SK-N-DZ (cell line): ENCODE measurements at places on chromosomes 11 and 22.
A peak's percentile ranks its signal among the peaks of the same experiment; 100 is the strongest.

DNA sequence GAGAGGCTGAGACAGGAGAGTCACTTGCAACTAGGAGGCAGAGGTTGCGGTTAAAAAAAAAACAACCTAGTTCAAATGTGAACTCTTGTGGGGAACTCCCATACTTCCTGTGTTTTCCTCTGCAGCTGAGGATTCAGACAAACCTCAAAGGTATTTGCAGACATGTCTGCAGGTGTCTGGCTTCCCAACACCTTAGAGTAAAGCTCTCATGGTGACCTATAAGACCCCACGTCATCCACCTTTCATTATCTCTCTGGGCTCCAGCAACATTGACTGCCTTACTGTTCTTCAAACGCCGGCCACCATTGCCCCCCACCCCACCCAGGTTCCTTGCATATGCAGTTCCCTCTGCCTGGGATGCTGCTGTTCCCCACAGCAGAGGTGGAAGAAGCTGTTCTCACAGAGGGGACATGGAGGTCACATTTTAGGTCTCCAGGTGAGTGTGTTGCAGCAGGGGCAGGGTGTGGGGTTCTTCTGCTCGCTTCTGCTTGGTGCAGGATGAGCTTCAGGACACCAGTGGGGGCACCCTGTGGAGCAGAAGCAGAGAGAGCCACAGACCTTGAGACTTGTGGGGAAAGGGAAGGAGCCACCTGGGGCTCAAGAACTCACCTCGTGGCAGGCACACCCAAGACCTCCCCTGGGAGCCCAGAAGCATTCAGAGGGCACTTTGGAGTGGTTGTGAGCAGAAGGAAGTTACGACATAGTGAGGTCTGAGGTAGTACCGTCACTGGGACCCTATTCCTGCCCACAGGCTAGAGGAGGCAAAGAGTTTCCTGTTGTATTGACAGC, 203.2 kb downstream of the CSNK2A3 start:
- DNase-seq: no peak

DNA sequence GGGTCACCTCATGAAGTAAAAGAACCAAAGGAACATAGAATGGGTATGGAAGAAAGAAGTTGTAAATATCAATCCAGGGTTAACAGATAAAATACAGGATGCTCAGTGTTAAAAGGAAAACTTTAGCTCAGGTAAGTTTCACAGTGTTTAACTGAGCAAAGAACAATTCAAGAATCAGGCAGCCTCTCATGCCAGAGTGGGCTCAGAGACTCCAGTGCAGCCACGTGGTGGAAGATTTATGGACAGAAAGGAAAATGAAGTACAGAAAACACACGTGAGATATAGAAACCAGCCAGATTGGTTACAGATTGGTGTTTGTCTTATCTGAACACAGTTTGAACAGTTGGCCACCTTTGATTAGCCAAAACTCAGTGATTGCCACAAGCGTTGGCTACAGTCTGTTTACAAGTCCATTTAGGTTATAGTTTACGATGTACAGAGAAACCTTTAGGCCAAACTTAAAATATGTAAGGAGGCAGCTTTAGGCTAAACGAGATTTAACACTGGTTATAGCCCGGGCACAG, 9.1 kb downstream of the AP5B1 start:
- DNase-seq: no peak

DNA sequence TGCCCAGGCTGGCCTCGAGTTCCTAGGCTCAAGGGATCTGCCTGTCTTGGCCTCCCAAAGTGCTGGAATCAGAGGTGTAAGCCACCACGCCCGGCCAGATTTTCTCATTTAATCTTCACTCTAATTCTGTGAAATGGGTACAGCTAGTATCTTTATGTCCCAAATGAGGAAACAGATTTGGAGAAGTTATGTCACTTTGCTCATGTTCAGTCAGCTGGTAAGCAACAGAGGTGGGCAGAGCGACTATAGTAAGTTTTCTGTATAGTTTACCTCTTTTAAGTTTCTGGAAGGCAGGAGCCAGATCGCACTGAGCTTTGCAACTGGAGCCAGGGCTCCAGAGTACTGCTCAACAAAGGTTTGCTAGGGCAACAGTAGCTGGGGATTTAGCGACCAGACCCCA, 33.2 kb downstream of the RCOR2 start:
- no peak for DNase-seq

- no peak for DNase-seq
Observed at GRCh38 chr11:39968071-39968470, 1491.4 kb downstream of the LRRC4C start.

- DNase-seq: no peak
Observed at GRCh38 chr22:33401291-33401690, 343.1 kb upstream of the SYN3 start.

DNA sequence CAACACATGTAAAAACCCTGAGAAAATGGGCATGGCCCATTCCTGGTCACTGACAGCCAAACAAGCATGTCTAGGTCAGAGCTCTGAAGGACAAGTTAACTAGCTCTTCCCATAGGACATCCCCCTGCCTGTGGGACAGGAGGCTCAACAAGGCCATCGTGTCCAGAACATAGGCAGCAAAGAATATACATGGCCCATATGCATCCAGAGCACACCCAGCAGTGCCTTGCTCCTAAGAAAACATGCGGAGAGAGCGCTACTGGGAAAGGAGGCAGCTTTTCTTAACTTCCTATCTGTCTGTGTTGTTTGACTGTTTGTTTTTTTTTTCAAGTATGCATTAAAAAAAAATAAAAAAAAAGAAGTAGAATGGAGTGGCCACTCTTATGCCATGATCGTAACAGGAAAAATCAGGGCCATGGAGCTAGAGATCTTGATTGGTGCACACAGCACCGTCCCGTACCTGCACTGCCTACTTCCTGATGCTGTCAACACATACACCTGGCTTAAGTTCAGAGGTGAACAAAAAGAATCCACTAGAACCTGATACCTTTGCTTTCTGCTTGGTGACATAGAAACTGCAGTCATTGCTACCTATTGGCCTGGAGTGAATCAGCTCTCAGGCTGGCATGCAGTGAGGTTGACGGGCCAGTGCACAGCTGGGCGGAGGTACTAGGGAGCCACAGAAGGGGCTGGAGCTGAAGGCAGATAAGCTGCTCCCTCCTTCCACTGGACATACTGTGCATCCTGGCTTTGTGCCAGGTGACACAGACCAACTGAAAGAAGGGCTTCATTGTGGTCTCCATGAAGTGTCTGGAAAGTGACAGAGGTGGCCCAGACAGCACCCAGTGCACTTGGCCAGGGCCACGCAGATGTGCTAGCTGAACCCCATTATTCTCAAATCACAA, 11.9 kb downstream of the UFD1 start:
- no peak for DNase-seq

GRCh38 chr22:24706054-24706453, 68.5 kb downstream of the PIWIL3 start:
- DNase-seq: no peak

DNA sequence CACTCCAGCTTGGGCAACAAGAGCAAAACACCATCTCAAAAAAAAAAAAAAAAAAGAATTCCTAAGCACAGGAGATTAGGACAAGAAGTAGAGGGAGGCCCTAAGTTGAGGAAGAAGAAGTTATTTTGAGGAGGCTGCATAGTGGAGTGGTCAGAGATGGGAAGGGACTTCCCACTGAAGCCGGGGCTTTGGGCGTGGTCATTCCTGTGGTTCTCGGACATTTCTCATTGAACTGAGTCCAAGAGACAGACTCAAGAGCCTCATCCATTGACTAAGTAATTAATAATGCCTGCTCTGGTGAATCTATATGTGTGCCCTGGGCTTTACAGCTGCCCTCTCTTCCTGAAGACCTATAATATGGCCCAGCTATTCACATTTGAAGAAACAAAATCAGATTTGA, 53.2 kb upstream of the FTH1 start:
- no peak for DNase-seq

GRCh38 chr11:3824714-3825472, 15.9 kb downstream of the RHOG start:
- peak; percentile 72 for DNase-seq

DNA sequence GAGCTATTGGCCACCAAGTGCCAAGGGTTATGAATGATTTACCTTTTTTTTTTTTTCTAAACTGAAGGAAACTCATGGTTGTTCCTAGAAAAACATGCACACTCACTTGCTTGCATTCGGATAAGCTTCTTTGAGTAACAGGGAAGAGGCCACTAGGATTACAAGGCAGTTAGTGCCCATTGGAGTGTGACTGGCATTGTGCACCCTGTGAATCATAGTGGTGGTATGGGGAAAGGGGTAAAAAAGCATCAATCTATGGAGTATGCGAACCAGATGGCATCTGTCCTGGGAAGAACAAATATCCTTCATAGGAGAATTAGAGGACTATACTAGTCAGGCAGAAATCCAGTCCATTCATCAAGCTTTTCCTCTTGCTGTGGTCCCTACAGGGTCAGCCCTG, 24.2 kb downstream of the CD44 start:
- no peak for DNase-seq

DNA sequence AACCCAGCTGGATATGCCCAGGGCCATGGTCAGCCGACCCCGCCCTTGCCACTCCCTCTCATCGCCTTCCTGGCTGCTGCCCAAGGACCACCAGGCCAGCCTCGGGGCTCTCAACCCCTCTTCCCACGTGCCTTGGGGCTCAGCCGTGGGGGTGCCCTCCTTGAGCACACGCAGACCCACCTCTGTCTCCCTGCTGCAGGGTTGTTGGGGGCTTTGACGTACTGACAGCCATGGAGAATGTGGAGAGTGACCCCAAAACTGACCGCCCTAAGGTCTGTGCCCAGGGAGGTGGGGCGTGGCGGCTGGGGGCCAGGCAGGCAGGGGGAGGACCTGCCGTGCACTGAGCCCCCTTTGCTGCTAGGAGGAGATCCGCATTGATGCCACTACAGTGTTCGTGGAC, 28.6 kb downstream of the PPIL2 start:
- no peak for DNase-seq

DNA sequence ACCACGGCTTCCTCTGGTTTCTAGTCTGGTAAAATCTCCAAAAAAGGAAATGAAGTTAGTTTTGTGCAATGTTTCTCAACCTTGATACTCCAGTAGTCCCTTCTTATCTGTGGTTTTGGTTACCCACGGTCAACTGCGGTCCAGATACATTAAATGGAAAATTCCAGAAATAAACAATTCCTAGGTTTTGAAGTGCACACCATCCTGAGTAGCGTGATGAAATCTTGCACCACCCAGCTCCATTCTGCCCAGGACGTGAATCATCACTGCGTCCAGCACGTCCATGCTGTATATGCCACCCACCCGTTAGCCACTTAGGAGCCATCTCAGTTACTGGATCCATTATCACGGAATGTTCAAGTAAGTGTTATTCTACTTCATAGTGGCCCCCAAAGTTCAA, 117.0 kb downstream of the FBXO7 start:
- no peak for DNase-seq

- no peak for DNase-seq
Observed at GRCh38 chr11:17366495-17366894, 14.9 kb downstream of the NCR3LG1 start.

DNA sequence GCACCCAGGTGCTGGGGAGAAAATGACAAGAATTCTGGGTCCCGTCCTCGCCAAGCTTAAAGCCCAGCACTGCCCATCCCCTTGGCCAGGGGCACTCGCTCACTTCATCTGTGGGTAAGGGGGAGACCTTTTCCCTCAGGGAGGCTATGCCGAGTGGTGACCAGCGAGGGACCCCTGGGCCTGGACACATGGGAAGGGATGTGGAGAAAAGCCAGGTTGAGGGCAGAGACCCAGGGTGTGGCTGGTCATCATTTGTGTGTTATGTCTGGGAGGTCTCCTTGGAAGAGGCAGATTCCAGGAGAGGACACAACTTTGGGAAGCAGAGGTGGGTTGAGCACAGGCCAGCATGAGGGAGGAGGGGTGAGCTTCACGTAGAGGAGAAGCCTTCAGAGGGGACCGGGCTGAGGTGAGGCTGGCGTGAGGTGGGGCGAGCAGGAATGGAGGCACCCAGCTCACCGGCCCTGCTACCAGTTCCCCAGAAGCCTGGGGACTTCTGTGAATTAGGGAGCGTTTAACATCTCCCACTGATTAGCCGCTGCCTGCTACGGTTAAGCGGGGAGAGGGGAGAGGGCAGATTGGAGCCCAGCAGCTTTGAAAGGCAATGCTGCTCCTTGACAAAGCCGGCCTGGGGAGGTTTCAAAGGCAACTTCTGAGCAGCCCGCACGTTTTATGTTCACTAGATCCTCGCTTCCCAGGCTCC, 25.8 kb upstream of the NECTIN1 start:
- DNase-seq: no peak

GRCh38 chr11:74480688-74481417, 12.7 kb downstream of the LIPT2 start:
- DNase-seq: no peak
